Activated CD4-positive, alpha-beta T cell treated with anti-CD3 and anti-CD28 coated beads for 24 hours (primary cell): ENCODE measurements at places on chromosomes 7 and 10.

DNA sequence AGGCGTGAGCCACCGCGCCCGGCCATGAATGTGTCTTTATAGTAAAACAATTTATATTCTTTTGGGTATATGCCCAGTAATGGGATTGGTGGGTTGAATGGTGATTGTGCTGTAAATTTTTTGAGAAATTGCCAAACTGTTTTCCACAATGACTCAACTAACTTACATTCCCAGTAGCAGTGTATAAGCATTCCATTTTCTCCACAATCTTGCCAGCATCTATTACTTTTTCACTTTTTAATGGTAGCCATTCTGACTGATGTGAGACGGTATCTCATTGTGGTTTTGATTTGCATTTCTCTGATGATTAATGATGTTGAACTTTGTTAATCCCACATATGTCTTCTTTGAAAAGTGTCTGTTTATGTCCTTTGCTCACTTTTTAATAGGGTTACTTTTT is 1187.9 kb downstream of the XPNPEP1 start:
- DNase-seq: no peak

GRCh38 chr7:150756858-150757257 is 19.6 kb downstream of the GIMAP5 start:
- no peak for DNase-seq

- DNase-seq: no peak
Measured at GRCh38 chr10:12945690-12946359, 55.7 kb downstream of the CCDC3 start.

DNA sequence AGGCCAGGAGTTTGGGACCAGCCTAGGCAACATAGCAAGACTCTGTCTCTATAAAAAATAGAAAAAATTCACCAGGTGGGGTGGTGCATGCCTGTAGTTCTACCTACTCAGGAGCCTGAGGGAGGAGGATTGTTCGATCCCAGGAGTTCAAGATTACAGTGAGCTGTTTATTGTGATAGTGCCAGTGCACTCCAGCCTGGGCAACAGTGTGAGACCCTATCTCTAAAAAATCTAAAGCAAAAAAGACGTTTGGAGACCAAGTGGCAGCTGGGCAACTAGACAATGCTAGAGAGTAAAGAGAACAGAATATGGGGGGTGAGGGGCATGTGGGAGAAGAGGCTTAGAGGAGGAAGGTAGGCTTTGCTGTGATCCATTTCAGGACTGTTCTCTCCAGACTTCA is 1.4 kb downstream of the PDSS1 start:
- DNase-seq: no peak

- DNase-seq: no peak
Measured at GRCh38 chr7:155995183-155995612, 182.9 kb upstream of the SHH start.
